ENCODE measurements at places on chromosomes 16 and 17.

DNA sequence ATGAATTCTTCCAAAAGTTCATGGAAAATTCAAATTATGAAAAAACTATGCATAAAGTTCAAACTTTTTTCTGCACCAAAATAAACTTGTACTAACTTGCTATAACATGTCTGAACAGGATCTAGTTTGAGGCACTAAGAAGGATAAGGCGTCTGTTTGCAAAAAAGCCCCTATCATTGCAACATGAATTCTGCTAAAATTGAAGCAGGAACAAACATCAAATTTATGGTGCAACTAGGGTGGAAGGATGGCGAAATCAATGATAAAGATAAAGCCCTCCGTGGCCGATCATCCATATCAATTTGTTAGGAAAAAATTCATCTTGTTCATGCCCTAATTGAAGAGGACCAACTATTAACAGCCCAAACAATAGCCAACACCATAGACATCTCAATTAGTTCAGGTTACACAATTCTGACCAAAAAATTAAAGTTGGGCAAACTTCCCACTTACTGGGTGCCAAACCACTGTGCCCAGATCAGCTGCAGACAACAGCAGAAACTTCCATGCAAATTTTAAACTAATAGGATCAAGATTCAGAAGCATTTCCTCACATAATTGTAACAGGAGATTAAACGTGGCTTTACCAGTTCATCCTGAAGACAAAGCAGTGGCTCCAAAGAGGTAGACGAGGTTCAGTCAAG is 12.9 kb downstream of the IL21R start:
- DNase-seq, result no peak

DNA sequence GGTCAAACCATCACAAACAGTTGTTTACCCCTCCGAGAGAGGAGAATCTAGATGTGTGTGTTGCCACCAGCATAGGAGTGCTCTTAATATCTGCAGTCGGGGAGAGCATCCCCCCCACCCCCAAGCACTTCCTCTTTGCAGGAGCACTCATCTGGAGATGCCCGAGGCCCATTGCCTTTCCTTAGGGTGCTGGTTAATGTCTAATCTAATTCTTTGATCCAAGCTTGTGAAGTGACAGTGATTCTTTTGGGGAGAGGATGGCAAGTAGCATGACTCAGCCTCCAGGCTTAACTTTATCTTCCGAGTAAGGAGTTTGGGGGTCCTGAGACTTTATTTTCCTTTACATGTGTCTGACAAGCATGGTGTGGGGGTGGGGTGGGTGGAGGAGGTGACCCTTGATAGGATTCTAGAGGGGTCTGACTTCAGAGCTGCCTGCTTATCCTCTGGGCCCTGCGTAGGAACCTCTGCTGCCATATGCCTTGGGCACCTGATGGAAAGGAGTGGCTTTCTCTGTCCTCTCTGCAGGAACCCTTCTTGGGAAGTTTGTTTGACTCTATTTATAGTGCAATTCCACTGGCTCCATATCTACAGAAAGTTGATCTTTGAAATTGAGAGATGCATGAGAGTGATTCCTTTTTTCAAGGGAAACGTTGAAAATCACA is 207.1 kb downstream of the SPECC1 start:
- DNase-seq, result no peak

DNA sequence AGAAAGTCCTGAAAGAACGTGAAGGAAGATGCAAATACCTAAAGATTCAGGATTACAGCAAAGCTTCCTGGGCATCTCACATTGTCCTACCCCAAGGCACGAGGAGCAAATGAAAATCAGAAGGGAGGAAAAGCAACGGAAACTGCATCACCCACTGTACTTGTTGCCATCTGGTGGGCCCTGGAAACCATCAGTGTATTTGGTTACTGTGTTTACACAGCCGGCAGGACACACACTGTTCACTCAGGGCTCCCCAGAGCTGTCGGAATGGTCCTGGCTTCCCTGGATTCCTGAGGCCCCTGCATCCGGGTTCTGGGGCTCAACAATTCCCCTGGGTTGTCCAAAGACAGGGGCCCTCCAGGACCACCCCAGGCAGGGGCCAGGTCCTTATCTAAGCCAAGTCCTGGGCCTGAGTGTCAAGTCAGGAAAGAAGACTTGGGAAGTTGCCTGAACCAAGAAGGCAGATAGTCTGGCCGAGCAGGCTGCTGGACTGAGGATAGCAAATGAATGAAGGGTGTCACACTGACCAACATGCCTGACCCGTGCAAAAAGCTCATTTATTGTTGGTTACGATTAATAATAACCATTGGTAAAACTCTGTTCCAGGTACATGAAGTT is 52.8 kb downstream of the SOX9 start:
- DNase-seq, result no peak

GRCh38 chr17:4818276-4818675 is 11.3 kb downstream of the PLD2 start:
- no peak for DNase-seq

- DNase-seq, result peak; percentile 43
Measured at GRCh38 chr17:37446027-37446426, 39.3 kb downstream of the TADA2A start.

DNA sequence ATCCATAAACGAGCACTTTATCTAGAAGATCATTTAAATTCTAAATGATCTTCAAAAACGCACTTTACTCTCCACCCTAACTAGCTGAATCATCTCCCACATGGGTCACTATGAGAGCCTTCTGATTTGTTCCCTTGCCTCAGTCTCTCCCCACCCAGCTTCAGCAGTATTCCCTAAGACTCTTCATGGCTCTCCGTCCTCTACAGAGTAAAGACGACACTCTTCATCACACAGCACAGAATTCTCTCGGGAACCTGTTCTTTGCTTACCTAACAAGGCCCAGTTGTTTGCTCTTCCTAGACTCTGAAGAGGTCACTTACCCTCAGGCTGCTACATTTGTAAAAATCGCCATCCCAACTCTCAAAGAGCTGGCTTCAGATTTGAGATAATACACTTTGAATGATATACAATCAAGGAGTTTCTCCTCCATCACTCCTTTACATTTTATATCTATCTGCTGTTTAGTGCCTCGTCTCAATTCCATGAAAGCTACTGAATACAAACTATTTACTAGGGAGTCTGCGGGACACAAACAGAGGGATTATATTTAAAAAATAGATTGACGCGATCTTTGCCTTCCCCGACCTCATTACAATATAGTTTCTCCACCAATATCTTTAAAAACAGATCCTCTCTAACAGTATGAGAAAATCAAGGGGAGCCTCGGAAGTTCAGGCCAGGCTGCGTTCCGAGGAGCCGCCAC is 511 bp upstream of the LIG3 start:
- DNase-seq, result peak; percentile 46

DNA sequence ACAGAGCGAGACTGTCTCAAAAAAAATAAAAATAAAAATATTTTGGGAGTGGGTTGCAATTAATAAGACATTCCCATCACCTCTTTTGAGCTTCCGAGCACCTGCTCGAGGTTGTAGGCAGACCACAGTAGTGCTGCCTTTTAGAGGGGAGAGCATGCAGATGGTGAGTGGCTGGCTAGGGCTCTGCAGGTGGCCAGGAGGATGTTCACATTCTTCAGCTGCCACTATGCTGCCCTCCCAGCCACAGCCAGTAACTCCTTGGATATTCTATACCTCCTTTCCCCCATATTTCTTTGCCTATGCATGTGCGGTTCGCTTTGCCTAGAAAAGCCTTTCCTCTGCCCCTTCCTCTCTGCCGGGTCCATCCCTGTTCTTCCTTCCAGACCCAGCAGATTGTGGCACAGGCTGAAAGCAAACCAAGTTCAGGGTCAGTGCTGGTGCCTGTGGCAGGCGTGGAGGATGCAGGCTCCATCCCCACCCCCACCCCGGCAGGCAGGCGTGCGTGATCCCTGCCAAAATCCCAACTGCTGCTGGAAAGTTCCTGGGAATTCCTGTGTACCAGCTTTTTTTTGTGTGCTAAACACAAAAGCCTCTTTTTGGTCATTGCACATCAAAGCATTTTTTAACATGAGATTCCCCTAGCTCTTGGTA is 33.8 kb upstream of the CMIP start:
- no peak for DNase-seq

GRCh38 chr17:74282587-74283370 is 8.7 kb downstream of the DNAI2 start:
- no peak for DNase-seq

DNA sequence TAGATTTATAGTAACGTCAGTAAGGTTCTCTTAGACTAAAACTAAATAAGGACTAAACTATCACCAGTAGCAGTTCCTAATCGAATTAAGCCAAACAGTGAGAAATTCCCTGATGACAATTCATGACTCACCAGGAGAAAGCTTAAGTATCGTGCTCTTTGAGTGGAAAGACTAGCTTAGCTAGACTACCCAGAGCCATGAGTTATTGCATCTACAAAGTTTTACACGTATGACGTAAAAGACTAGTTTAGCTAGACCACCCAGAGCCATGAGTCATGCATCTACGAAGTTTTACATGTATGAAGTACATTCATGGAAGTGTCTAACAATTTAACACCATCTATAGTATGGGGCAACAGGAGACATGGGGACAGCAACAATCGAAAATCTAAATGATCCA is 36.6 kb downstream of the UBE2G1 start:
- DNase-seq, result peak; percentile 94

- DNase-seq, result no peak
Measured at GRCh38 chr17:18191967-18192366, 8.3 kb downstream of the ALKBH5 start.

- peak; percentile 50 for DNase-seq
Measured at GRCh38 chr16:10521681-10522274, 58.6 kb downstream of the EMP2 start.

Data from iris pigment epithelial cell (primary cell).